ENCODE measurements at places on chromosomes 11 and 22.

GRCh38 chr22:45866646-45867117 lies 110.3 kb downstream of the WNT7B start:
- DNase-seq, result no peak

- DNase-seq, result no peak
Measured at GRCh38 chr11:116895048-116895757, 57.8 kb upstream of the APOA1 start.

DNA sequence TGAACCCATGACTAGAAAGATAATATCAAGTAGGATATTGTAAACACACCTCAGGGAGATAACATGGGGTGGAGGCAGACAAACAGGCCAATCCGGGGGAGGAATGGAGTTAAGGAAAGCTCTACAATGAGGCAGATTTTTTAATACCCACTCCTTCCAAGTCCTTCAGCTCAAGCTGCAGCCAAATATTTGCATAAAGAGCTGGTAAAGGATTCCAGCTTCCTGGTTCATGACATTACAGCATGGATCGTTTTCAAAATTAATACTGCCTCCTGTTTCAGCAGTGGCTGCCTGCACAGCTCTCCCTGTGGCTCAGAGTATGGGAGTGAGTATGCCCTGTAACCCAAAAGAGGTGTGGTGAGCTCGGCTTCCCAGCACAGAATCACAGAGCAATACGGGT lies 5.1 kb downstream of the POU2AF3 start:
- no peak for DNase-seq

DNA sequence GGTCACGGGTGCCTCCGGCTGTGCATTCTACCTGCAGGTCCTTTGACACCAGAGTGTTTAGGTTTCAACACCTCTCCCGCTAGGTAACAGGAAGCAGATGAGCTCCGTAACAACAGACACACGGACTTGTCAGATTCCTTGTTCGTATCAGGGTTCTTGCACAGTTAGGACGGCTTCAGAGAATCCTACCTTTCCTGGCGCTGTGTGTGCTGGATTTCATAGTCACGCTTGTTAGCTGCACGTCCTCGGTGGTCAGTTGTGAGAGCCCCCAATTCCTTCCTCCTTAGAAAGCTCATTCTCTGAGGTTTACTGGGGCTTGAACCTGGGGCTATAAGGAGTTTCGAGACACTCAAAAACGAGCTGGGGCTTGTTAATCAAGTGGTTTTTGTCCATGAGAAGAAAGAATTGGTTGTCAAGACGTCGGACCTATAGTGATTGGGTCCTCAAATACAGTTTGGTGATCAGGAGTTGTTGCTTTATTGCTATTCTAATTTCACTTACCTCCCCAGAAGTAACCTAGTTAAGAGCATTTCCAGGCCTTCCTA lies 664 bp downstream of the DDB2 start:
- DNase-seq, result no peak

- DNase-seq, result no peak
Measured at GRCh38 chr11:33674035-33674814, 26.4 kb downstream of the C11orf91 start.

DNA sequence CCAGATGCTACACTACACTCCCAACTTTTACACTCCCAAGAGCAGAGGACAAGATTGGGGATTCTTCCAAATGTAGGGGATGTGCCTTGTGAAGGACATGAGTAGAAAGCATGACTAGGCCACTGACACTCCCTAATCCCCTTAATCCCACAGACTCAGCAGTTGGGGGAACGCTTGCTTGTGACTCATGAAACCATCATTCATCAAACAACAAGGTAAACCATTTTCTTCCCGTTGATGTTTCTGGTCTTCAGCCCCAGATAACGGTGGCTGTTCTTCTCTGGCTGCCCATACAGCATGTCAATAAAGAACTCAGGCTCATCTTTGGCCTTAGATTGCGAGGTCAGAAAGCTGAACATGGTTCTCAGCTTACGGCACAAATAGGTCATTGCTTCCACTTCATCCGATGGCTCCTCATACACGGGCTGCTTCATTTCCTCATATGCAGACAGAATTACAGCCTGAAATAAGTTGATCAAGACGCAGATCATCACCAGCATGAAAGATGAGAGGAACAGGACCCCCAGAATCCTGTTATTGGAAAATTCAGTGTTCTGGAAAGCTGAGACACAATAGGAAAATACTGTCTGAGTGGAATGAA lies 6.4 kb upstream of the CDPF1 start:
- no peak for DNase-seq

- DNase-seq, result no peak
Measured at GRCh38 chr11:113373306-113373705, 14.3 kb upstream of the ANKK1 start.

DNA sequence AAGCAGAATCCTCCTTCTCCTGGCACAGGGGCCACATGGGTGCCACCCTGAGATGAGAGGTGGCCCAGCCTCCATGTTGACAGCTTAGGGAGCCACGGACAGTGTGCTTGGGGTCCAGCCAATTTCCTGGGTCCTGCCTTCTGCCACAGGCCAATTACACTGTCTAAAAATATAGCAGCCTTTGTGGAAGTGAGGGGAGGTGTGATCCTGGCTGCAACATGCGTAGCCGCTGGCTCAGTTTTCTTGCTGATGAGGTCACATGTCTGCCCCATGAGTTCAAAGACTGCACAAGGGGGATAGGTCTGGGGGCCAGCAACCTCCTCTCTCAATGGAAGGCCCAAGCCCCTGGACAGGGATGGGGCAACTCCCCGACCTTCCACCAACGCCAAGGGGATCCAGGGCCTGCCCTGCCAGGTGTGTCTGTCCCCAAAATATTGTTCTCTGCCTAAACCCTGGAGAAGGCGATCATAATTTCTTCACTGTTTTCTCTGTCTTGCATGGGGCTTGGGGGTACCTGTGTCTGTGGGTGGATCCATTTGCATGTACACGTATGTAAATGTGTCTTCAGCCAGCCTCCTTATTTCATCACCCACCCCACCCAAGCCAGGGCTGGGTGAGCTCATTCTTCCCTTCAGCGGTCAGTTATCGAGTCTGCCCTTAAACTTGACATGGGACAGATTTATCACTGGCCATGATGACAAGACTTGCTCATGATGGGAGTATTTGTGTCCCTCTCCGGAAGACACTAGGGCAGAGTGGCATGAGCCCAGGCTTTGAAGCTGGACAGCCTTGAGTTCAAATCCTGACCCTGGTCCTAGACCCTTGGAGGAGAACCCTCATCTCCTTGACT lies 59.4 kb downstream of the OTOG start:
- DNase-seq, result no peak

DNA sequence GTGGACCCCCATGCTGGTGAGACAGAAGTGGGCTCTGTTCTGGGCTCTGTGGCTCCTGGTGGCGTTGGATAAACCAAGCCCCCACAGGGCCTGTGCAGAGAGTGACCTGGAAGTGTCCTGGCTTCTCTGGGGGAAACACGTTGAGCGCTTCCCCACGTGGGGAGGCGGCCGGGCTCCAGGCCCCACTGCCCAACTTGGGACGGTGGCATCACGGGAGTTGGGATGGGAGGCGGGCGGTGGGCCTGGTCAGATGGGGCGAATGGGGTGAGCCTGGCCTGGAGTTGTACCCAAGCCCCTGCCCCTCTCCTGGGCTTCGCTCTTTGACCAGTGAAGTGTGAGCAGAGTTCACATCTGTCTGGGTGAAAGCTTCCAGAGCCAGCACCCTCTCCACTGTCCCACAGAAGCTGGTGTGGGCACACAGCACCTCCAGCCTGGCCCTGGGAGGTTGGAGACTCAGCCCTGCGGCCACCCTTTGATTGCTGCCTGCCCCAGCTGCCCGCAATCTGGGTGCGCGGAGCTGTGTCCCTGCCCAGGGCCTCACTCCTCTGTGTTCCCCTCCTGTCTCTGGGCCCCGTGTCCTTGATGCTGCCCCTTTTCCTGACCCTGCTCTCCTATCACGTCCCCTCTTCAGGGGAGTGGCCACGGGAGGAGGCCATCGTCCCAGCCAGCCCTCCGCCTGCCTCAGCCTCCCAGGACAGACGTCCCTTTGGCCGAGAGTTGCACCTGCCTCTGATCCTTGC lies 14.2 kb downstream of the BRSK2 start:
- no peak for DNase-seq

DNA sequence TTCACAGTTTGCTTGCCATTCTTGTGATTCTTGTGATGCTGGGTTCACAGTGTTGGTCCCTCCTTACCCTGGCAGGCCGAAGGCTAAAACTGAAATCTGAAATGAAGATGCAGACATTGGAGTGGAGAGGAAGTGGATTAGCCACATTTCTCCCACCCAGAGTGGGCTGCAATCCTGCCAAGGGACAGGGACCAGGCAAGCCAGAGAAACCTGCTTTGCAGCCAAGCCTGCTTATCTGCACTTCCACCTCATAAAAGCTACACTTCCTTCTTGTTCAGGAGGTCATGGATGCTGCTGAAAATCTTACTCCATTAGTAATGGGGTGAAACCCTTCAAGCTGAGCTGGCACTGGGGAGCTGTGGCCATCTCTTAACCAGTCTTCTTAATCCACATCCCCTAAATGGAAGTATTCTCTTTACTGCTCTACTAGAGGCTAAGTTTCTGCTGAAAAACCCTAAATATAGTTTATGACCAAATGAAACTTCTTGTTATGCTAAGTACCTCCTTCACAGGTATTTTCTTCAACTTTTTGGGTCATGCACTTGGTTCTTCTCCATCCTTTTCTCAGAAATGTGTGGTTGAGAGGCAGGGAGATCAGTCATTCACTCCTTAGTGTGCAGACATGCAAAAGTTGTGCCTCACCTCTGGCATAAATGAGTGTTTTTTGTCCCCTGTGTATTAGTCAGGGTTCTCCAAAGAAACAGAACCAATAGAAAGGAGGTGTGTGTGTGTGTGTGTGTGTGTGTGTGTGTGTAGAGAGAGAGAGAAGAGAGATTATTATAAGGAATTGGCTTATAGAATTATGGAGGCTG lies 133.9 kb upstream of the BMAL1 start:
- no peak for DNase-seq

GRCh38 chr11:80980227-80980626 lies 1539.4 kb upstream of the TENM4 start:
- DNase-seq, result no peak

DNA sequence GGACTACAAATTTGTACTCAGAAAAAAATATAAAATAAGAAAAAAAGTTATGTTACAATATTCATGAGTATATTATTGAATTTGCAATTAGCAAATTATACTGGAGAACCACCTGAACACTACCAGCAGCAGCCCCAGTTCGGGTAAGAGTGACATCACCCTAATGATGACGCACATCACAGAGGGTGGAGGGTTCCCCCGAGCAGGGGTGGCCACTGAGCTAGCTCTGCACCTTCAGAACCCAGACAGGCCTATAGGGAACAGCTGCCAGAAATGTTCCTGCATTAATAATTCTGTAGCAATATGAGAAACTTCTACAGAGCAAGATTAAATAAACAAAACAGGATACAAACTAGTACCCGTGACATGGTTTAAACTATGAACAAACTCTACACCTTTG lies 17.5 kb upstream of the ARAP1 start:
- no peak for DNase-seq

- no peak for DNase-seq
Measured at GRCh38 chr11:86869966-86870570, 69.7 kb downstream of the PRSS23 start.

DNA sequence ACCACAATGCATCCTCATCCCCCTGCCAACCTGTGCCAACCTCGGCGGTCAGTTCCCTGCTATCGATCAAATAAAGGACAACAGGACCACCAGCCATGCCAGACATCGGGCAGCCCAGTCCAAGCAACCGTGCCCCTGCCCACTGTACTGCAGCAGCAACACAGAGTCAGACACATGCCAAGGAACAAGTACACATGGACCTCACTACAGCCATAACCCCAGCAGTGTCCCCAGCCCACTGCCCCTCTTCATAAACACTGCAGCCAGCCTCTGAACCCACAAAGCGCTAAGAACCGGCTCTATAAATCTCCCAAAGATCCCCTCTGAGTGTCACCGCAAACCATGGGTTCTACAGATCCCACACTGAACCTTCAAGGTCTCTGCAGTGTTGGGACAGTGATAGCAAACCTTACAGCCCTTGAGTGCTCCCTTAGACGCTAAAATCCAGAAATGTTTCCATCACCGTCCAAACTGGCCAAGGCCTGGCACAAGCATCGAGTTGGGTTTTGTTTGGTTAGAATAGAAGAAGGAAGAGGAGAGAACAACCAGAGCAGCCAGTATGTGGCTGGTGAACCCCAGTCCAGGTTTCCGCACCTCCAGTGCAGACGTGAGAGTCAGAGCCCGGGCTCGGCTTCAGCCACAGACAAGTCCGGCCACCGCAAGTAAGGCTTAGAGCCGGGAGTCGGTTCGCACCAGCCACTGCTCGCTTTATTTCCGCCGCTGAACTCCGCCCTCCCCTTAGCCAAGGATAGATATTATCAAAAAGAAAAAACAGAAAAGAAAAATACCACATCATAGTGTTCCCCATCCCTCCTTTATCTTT lies 7.9 kb downstream of the PAX6 start:
- DNase-seq, result no peak
